Natural killer cell treated with Interleukin-12 subunit alpha and Interleukin-12 subunit beta and Interleukin-15 and Interleukin-18, amount 100 ng/mL, for 72 hours (primary cell): ENCODE measurements at places on chromosomes 6 and 20. TPM values are rescaled to one million over a fixed set of nuclear protein-coding genes. Genes with fewer than 3 reads are reported as not detected.

CCDC28A gene
- 16.4 TPM for total RNA-seq

PTPRK gene
- 13.8 TPM for total RNA-seq

CGA gene
- not detected for total RNA-seq

DNA sequence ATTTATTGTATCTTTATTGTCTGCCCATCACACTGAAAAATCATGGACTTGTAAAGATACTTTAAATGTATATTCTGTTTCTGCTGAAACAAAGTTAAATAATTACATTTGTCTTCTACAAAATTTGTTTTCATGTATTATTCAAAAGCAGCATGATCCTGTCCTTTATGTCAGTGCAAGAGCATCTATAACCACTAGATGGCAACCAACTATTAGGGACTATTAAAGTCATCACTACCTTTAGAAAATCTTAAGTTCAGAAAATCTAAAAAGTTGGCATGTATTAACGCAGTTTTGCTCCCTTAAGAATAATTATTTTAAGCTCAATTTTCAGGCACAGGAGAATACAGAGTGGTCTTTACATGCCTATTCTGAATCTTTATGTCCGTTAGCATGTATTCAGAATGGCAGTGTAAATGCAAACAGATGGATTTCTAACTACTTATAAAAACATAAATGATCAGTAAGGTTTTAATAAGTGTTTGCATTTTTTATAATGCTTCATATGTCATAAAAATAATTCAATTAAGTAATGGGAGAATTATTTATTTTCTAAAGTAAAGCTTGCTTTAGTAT lies 17.8 kb downstream of the TMEM30A start:
- no peak overlapping the region for H3K27ac ChIP-seq
- peaks cover 39% of the 10 kb centered on the region for H3K4me1 ChIP-seq
- H3K36me3 ChIP-seq = peaks cover 7% of the 10 kb centered on the region
- no peak overlapping the region for H3K4me3 ChIP-seq
- H3K27me3 ChIP-seq = no peaks in the 10 kb centered on the region

- H3K36me3 ChIP-seq = no peaks in the 10 kb centered on the region
- H3K4me1 ChIP-seq = no peaks in the 10 kb centered on the region
- no peak overlapping the region for H3K4me3 ChIP-seq
- H3K27ac ChIP-seq = no peak overlapping the region
- H3K27me3 ChIP-seq = peaks cover 11% of the 10 kb centered on the region
Observed at GRCh38 chr20:33130568-33131061, 37.3 kb upstream of the BPIFA2 start.

GRCh38 chr6:27296106-27296783 lies 15.8 kb downstream of the POM121L2 start:
- no peak overlapping the region for H3K27ac ChIP-seq
- no peak overlapping the region for H3K4me3 ChIP-seq
- DNase-seq = no peak
- peaks cover 41% of the 10 kb centered on the region for H3K36me3 ChIP-seq
- peaks cover 59% of the 10 kb centered on the region for H3K27me3 ChIP-seq

- H3K27me3 ChIP-seq = no peaks in the 10 kb centered on the region
- no peak overlapping the region for H3K4me3 ChIP-seq
- DNase-seq = no peak
- H3K36me3 ChIP-seq = no peaks in the 10 kb centered on the region
Observed at GRCh38 chr20:58703765-58704371, 11.3 kb downstream of the NPEPL1 start.

GRCh38 chr6:138128096-138128495 lies 20.9 kb upstream of the PERP start:
- H3K36me3 ChIP-seq = peaks cover 6% of the 10 kb centered on the region
- no peaks in the 10 kb centered on the region for H3K4me1 ChIP-seq
- peaks cover 22% of the 10 kb centered on the region for H3K27me3 ChIP-seq
- no peak overlapping the region for H3K4me3 ChIP-seq
- no peak overlapping the region for H3K27ac ChIP-seq
- no peak for DNase-seq

DNA sequence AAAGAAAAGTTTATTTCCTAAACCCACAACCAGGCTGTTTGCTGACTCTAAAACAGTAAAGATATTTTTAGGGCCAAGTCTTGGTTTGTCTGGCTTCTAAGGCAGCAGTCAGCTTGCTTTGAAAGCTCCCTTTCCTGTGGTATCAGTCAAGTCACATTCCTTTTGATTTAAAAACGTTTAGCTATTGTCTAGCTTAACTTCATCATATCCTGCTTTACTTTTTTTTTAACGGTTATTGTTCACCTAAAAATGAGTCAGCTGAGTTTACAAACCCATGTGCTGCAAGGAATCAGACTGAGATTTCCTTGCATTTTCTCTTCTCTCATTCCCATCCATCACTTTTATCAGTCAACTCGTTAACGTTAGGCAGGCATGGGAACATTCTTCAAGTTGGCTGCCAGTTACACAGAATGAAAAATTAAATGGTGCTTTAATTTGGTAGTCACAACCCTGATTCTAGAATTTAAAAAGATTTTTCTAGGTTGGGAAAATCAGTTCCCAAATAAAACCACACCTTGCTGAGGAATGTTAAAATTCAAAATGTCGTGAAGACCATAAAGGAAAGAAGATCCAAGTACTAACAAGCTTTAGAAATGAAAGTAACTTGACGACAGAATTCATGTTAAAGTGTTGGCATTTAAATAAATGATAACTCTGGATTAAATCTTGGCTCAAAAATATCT lies 45.9 kb downstream of the ELOVL5 start:
- H3K27ac ChIP-seq = peak overlapping the region; percentile 86
- no peaks in the 10 kb centered on the region for H3K36me3 ChIP-seq
- no peak for DNase-seq
- no peaks in the 10 kb centered on the region for H3K27me3 ChIP-seq
- peak overlapping the region; percentile 88 for H3K4me3 ChIP-seq
- peaks cover 73% of the 10 kb centered on the region for H3K4me1 ChIP-seq

- H3K27ac ChIP-seq = no peak overlapping the region
- H3K27me3 ChIP-seq = no peaks in the 10 kb centered on the region
- no peak overlapping the region for H3K4me3 ChIP-seq
- H3K4me1 ChIP-seq = peaks cover 6% of the 10 kb centered on the region
- no peaks in the 10 kb centered on the region for H3K36me3 ChIP-seq
- DNase-seq = no peak
Observed at GRCh38 chr6:11387707-11388430, 149.7 kb upstream of the TMEM170B start.

DNA sequence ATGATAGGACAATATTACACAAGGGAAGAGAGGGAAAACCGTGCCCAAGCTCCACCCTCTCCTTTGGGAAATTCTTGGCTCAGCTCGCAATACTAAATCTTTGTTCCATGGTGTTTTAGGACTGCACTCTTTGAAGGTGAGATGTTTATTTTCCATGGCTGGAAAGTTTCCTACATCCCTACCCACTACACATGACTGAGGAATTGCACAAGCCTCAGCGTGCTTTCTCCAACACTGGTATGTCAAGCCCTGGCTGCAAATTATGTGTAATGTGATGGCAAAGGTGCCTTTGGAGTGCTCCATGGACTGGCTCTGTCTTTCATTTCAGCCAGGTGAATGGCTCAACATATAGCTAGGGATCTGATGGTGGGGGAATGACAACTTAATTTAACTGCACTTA lies 134.3 kb downstream of the ISM1 start:
- H3K4me3 ChIP-seq = no peak overlapping the region
- H3K36me3 ChIP-seq = no peaks in the 10 kb centered on the region
- no peaks in the 10 kb centered on the region for H3K27me3 ChIP-seq
- no peak for DNase-seq
- no peak overlapping the region for H3K27ac ChIP-seq
- no peaks in the 10 kb centered on the region for H3K4me1 ChIP-seq
